ENCODE measurements at places on chromosomes 12 and 14.

GRCh38 chr14:51260225-51260624 lies 20.2 kb downstream of the TMX1 start:
- DNase-seq: no peak

- no peak for DNase-seq
These were observed 3.5 kb downstream of the PPFIBP1 start for GRCh38 chr12:27527512-27527911.

DNA sequence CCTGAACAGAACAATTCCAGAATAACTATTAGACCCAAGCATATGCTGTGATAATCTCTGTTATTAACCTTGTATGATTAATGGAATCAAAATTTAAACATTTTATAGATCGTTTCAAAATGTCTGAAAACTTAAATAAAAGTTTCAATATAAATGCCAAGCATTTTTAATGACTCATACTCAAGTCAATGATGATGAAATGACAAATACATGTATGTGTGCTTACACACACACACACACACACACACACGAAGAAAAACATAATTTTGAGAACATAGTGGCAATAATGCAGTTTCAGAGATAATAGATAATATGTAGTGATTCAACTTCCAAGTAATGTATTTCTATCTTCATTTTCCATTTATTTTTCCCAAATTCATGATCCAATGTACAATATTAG lies 384.9 kb upstream of the FOXG1 start:
- DNase-seq: peak; percentile 16

GRCh38 chr12:57247041-57247440 lies 3.9 kb downstream of the STAC3 start:
- DNase-seq: no peak

DNA sequence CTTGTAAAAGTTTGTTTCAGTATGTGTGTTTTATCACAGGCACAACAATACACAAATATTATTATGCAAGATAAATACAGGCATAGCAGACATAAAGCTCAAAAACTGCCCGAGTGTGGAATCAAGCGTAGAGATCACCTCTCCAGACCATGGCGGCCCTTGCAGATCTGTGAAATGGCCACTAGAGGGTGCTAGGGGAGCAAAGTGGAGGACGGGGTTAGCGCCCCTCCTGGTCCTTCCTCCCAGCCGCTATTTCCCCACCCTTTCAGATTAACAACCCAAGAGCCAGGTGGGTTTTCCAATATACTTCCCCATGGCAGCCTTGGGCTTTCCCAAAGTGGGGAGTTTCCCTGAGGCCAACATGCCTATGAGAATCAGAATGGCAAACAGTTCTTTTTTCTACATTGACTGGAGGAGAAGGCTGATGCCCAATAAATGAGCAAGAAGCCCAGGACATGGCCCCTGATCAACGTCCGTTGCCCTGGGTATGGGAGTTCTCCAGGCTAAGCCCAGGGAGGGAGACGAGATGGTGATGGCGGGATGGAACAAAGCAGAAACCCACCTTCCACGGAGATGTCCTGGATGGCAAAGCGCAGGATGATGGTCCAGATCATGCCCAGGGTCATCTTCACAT lies 67.4 kb downstream of the ACTN1 start:
- DNase-seq: peak; percentile 75

DNA sequence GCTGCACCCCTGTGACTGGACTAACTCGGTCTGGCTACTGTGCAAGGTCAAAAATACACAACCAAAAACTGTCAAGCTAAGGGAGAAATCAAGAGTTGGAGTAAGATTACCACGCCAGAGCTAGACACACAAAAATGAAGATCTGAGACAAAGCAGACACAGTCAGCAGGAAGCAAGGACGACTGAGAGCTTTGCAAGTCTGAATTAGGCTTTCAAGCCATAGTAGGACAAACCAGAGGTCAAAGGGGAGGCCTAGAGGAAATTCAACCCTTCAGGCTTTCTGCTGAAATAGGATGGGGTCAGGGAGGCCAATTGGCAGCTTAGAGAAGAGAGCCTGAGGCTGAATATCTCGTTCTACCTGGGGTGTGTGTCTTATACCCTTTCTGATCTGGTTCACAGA lies 117.3 kb downstream of the LLPH start:
- no peak for DNase-seq

DNA sequence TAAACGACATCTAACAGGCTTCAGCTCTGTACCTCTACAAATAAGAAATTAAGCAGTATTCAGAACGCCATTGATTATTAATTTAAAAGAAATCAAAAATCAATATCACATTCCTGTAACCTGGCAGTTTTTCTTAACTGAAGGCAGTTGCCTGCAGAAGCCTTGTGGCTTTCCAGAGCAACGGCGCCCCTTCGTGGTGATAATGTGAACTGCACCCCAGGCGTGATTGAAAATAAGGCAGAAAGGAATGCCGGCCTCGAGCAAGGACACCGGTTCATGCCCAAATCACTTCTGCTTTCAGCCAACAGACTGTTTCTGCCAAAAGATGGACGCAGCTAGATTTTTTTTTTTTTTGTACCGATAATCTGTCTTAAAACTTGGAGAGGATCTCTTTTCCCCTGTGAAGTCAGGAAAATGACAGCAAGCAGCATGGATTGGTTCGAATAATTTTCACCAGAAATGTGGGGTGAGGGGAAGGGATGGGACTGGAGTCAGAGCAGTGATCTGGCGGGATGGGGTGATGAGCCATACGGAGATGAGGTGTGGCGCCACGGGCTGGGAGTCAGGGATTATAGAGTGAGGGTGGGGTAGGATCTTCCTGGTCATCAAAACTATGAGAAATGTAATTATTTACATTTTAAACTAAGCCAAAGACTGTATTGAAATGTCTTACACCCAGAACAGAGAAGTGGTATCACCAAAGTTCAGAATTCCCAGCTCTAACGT lies 473.0 kb downstream of the DPF3 start:
- DNase-seq: peak; percentile 53

GRCh38 chr12:2212971-2213869 lies 160.4 kb downstream of the CACNA1C start:
- DNase-seq: peak; percentile 74

DNA sequence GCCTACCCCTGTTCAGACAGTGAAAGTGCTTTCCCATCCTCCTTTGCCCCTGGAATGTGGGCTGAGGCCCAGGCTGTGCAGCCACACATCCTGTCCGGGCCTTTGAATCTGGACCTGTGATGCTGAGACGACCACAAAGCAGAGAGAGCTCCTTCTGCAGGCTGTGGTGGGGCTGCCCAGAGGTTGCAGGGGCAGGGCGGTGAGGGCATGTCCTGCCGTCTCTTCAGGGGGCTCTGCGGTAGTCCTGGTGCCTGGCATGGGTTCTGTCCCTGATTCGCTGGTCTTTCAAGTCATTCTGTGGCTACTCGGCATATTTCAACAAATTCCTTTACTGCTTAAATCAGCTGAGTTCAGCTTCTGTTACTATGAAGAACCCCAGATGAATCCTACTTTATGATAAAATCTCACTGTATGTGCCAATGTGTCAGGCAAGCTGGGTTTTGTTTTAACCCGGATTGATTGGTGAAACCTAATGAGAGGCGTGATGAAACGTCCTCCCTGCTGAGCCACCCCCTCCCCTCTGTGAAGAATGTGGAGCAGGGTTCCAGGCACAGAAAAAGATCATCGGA lies 63.4 kb upstream of the DICER1 start:
- peak; percentile 76 for DNase-seq

- DNase-seq: no peak
These were observed 16.9 kb downstream of the PPTC7 start for GRCh38 chr12:110565894-110566871.

DNA sequence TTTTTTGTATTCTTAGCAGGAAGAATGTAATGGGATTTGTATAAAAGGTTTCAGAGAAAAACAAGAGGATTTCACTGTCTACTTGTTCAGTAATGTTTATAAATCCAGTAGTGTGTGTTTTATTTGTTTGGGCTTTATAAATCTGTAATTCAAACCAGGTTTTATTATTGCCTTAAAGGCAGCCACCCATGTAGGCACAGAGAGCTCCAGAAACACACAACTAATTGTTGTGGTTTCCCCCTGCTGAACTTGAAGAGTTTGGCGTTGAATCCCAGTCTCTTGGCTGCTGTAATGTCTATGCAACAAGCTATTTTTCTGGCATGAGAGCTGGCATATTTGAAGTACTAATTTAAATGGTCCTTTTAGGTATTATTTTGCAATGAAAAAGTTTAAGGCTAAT lies 63.4 kb upstream of the SLCO1C1 start:
- peak; percentile 41 for DNase-seq

- no peak for DNase-seq
These were observed 295.7 kb upstream of the FKBP4 start for GRCh38 chr12:2498964-2499500.

- peak; percentile 72 for DNase-seq
These were observed 89.5 kb upstream of the BCL2L14 start for GRCh38 chr12:11981121-11981733.

DNA sequence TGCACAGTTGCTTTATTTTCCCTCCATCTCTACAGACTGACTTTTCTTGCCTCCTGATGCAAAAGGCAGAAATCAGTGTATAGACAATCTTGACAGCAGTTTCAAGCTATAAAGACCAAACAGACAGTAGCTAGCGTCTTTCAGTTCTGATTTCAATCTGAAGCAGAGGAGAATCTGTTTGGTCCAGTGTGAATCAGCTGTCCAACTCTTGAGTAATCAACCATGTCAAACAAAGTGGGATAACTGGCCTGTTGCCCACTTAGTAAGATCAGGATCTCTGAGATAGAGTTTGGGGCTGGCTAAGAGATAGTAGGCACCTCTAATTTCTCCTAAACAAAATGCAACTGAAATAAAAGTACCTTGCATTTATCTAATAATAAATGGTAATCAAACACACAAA lies 797.4 kb upstream of the FBXO33 start:
- DNase-seq: no peak

DNA sequence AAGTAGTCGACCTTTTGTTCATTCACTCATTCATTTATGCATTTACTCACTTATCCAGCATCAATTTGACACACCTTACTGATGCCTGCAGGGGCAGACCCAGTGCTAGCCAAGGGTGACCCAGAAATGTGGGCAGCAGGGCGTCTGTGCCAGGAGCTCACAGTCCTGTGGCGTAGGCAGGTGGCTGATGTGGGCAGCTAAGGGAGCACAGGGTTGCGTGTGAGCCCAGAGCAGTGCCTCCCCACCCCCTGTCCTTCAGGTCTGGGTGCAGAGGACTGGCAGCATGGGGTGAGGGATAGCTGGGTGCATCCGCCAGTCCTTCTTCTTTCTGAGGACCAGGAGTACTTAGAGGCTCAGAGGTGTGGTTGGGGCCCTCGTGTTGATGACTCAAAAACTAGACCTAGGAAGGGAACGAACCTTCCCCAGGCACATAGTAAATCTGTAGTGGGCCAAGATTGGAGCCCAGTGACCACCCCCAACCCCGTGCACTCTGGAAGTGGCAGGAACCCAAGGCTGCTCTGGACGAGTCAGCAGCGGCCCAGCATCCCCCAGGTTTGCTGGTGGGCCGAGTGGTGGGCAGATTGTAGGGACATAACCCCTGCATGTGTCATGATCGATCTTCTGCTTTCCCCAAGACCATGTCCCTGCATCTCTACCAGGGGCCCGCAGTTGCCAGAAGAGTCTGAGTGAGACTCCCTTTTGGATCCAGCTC lies 63.9 kb downstream of the BEGAIN start:
- no peak for DNase-seq

GRCh38 chr14:70052990-70053389 lies 135.8 kb downstream of the SLC8A3 start:
- peak; percentile 21 for DNase-seq

DNA sequence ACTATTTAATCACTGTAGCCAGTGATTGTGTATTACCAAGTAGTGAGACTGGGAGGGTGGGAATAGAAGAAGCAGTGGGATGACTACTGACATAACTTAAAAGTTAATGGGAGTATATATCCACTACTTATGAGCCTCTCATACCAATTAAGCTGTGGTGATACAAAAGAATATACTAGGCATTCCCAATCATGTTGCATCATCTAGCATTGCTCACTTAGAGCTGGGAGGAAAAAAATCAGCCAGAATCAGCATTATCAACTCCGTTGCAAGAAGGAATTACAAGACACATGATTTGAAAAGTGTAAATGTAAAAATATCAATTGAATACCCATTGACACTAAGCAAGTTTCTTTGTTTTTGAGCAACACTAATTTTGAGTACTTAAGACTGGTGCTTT lies 745 bp upstream of the PPP1R36 start:
- peak; percentile 48 for DNase-seq

DNA sequence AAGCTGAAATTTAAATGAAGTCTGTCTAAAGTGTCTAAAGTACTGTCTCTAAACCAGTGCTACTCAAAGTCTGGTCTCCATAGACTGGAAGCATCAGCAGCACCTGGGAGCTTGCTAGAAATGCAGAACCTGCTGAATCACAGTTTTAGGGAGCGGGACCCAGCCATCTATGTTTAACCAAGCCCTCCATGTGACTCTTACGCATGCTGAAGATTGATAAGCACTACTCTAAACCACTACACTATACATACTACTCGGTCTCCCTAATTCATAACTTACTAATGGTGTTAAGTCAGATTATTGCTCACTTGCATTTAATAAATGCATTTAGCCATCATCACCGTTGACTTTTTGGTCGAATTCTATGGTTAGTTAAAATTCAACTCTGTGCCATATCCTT lies 88.8 kb downstream of the SLC25A21 start:
- no peak for DNase-seq

DNA sequence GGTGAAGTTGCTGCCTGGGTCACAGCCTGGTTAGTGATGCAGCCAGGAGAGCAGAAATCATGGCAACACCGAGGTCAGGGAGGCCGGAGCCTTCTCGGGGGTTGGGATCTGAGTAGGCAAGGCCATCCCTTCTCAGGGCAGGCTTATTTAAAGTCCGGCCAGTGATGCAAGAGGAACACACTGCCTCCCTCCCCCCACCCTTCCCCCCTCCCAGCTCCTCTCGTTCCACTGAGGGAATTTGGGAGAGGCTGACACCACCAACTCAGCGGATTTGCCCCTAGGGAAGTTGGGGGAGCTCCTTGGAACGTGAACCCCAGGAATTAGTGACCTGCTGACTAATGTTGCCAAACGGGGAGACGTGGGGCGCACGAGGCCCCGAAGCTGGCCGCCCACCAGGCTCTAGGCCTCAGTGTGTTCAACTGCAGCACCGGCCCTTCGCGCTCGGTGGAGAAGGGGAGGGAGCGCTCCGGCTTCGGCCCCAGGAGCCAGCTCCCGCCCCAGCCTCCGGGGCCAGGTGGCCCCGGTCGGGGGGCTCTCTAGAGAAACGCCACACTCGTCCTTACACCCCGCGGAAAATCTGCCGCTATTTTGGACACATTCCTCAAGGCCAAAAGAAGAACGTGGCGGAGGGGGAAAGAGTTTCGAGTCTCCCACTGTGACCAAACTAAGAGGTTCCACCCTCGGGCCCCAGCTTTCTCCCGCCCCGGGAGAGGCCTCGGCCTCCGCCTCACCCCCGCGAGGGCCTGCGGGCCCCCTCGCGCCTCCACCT lies 1.6 kb downstream of the CTDSP2 start:
- peak; percentile 70 for DNase-seq
